Right atrium auricular region (tissue), 2 donors: ENCODE measurements at places on chromosomes 4 and X. TPM values are rescaled to one million over a fixed set of nuclear protein-coding genes. Genes with fewer than 3 reads are reported as not detected.

Gene RENBP
- total RNA-seq, result 10.6 TPM

Gene F9
- total RNA-seq, result not detected

DNA sequence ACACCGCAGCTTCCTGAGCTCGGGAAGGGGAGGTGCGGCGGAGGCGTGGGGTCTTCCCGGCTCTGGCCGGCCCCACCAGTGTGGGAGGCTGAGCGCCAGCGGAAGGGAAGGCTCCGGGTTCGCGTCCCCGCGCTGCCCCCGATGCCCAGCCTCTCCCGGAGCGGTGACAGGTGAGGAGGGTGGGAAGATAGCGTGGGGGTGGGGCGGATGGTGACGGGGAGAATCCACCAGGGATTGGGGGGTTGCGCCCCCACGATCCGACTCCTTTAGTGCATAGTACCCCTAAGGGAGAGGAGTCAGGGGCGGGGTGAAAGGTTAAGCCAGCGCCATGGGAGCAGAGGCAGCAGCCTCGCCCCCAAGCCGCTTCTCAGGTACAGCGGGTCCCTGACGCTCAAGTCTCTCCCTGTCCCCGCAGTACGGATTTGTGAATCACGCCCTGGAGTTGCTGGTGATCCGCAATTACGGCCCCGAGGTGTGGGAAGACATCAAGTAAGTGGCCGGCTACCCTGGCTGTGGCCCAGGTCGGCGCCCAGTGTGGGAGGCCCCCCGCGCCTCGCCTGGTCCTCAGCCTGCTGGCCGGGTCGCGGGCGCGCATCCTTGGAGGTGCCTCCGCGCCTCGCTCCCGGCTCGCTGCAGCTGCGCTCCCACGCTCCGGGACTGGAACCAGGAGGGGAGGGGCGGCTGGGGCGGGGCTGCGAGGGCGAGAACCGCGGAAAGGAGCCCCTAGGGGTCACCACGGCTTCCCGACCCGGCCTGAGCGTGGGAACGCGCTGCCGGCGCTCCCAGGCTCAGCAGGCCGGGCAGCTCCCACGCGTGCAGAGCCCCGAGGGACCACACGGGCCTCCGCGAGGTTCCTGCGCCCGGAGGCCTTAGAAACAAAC is 791 bp downstream of the GUCY1B1 start:
- no peaks in the 10 kb centered on the region for H3K27me3 ChIP-seq
- peak; percentile 60 for DNase-seq
- H3K27ac ChIP-seq, result peak overlapping the region; percentile 88
- H3K4me1 ChIP-seq, result peaks cover 9% of the 10 kb centered on the region
- no peaks in the 10 kb centered on the region for H3K36me3 ChIP-seq

GRCh38 chr4:77922158-77923094 is 59.8 kb downstream of the MRPL1 start:
- no peaks in the 10 kb centered on the region for H3K27me3 ChIP-seq
- H3K4me3 ChIP-seq, result no peak overlapping the region
- H3K4me1 ChIP-seq, result peaks cover 4% of the 10 kb centered on the region
- no peak for DNase-seq
- peak overlapping the region; percentile 38 for H3K27ac ChIP-seq
